ENCODE measurements at places on chromosomes 6 and 20.

GRCh38 chr6:118791499-118791898 is 102.5 kb upstream of the ASF1A start:
- no peak overlapping the region for H3K4me3 ChIP-seq
- DNase-seq, result no peak
- no peaks in the 10 kb centered on the region for H3K27me3 ChIP-seq

DNA sequence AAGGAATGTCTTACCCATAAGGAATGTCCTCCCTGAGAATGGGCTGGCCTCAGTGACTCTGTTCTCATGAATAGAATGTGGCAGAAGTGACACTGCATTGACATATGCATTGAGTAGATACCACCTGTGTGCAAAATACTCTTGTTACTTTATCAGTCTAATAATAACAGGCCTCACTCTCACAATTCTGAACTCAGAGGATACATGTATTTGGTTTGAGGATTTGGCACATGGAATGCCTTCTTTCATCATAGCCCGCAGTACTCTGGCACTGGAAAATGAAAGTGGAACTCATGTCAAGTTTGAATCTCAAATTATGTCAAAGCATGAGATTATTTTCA is 52.9 kb upstream of the PLCB4 start:
- no peaks in the 10 kb centered on the region for H3K27me3 ChIP-seq
- no peak overlapping the region for H3K27ac ChIP-seq
- H3K4me1 ChIP-seq, result no peaks in the 10 kb centered on the region
- no peaks in the 10 kb centered on the region for H3K36me3 ChIP-seq

DNA sequence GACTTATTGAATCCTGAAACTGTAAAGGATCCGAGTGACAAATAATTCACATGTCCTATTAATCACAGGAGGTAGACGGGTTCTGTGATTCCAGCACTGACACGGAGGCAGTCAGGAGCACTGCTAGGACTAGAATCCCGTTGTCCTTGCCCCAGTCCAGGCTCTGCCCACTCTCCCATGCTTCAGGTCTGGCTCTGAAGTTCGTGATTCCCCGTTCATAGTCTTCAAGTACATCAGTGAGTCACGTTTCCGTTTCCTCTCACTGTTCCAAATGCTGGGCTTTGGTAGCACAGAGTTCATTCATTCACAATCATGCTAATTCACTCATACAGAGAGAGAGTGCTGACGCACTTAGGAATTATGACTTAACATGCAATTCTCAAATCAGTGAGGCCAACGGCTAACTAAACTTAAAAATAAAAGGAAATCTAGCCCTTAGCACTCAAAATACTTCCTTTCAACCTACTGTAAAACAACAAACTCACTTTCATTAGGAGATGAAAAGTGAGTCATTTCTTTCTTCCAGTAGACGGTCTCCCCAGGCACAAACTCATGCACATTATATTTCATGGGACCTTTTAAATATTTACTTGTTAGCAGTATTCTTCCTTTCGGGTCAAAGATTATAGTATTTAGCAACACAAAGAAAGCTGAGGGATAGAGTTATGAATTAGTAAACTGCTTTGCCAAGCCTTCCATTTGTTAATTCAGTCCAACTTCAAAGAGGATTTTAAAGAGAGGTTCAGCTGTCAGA is 94.0 kb upstream of the NHSL1 start:
- H3K27me3 ChIP-seq, result no peaks in the 10 kb centered on the region
- peaks cover 19% of the 10 kb centered on the region for H3K4me1 ChIP-seq
- DNase-seq, result no peak

DNA sequence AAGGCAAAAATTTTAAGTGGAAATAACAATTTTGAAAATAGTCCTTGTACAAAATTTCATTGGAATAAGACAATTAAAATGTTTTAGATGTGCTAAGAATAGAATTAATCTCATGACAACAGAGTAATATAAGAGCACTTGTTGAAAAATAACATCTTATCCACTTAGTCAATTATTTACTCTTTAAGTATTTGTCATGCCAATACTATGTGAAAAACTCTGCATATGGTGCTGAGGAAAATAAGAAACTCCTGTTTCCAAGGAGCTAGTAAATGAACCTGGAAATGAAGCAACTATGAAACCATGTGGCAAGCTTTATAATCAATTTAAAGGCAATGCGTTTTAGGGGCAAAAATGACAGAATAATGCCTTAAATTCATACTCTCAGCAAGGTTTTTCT is 42.7 kb upstream of the HCRTR2 start:
- H3K27me3 ChIP-seq, result no peaks in the 10 kb centered on the region
- DNase-seq, result no peak
- no peaks in the 10 kb centered on the region for H3K4me1 ChIP-seq
- no peaks in the 10 kb centered on the region for H3K36me3 ChIP-seq

- peaks cover 2% of the 10 kb centered on the region for H3K4me1 ChIP-seq
- peaks cover 2% of the 10 kb centered on the region for H3K36me3 ChIP-seq
- no peak overlapping the region for H3K4me3 ChIP-seq
- no peak for DNase-seq
- no peak overlapping the region for H3K27ac ChIP-seq
These were observed 72.4 kb downstream of the FGD2 start for GRCh38 chr6:37077905-37078296.

DNA sequence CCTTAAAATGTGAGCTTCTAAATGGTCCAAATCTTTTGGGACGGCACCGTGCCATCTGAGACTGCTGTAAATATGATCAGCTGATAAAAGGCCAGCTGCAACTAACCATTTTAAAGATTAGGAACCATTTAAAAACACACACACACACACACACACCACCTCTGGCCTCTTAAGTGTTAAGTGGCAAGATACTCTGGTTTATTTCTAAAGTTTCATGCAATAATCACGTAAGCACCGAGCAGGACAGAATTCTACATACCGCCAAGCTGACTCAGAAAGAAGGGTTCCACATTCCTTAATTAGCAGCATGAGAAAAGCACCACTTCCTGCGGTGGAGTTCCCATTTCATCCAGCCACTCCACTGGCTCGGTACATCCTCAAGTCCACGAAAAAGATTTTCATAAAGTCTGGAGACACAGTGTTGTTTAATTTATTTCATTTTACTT is 17.8 kb upstream of the ZNF217 start:
- peaks cover 30% of the 10 kb centered on the region for H3K4me1 ChIP-seq
- H3K4me3 ChIP-seq, result no peak overlapping the region
- H3K27me3 ChIP-seq, result no peaks in the 10 kb centered on the region
- no peak overlapping the region for H3K27ac ChIP-seq
- DNase-seq, result no peak
